ENCODE measurements at places on chromosomes 1 and 21.
A peak's percentile ranks its signal among the peaks of the same experiment; 100 is the strongest.

- DNase-seq: no peak
These were observed 28.4 kb downstream of the CLDN14 start for GRCh38 chr21:36451506-36451905.

GRCh38 chr1:7516929-7517328 lies 254.2 kb upstream of the VAMP3 start:
- DNase-seq: no peak

DNA sequence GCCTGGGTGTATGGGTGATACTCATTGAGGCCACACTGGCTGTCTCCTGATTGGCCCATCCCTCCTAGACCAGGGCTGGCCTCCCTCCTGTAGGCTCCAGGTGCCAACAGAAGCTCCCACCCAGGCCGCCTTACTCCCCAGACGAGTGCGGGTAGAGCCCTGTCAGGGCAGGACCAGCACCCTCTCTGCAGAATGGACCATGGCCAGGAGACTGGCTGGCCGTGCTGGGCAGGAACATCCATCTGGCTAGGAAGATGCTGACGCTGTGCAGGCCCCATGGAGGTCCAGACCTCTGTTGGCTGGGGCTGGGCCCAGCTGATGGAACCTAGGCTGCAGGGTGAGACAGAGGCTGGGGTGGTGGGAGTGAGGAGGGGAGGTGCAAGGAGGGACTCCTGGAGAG lies 25.0 kb upstream of the EPB41 start:
- DNase-seq: no peak

GRCh38 chr1:213138892-213139291 lies 87.9 kb downstream of the RPS6KC1 start:
- DNase-seq: no peak

GRCh38 chr21:43352568-43353281 lies 74.2 kb downstream of the SIK1 start:
- DNase-seq: no peak

DNA sequence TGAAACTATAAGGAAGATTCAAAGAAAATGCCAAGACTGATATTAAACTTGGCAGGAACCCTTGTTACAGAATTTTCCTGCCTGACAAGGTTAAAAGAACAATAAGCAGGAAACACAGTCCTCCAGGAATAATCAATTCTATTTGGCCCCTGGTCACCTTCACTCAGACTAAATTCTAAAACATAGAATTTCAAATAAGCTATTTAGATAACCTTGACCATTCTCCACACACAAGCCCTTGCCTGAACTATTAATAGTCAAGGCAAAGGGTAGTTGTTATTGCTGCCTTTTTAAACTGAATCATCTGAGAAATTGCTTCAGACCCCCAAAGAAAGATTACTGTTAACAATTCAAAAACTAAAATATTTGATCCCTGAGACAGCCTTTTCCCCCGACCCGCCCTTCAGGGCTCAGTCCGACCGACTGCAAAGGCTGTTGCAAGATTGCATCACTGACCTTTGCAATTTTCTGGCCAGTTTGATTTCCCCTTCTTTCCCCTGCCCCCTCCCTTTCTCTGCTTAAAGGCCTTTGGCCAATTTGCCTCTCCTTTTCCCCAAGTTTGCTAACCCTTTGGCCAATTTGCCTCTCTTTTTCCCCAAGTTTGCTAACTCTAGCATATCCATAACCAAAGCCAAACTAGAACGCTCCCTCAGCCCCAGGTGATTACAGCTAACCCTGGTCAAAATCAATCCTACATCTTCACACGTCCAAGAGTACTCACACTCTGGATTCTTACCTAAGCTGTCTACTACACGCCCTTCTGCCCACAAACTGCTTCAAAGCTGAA lies 1.4 kb upstream of the G0S2 start:
- no peak for DNase-seq

DNA sequence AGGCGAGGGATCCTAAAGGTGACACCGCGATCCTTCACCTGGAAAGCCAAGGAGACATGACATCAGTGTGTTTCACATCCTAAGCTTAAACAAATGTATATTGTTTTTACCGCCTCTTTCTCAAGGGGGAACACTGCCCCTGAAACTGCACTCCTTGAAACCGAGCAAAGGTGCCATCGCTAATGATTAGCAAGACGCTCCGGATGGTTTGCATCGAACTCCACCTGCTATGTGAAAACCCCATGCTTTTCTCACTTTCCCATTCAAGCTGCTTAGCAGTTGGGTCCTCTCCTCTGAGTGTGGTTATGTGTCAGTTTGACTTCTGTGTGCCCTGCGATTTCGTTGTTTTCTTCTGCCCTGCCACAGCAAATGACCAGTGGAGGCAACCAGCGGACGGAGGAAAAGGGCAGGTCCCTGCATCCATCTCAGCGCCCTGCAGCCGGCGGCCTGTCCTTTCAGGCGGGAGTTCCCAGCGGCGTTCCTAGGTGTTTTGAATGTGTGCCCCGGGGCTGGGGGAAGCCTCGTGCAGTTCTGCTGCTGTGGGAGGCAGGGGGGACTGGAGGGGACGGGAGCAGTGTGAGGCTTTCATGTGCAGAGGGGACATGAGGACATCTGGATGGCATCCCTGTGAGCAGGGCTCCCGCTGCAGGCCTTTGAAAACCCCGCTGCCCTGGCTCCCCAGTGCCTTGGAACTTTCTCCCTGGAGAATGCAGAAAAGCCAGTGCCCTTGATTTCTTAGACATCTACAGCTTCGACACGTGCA lies 16.1 kb downstream of the ZBTB18 start:
- no peak for DNase-seq

DNA sequence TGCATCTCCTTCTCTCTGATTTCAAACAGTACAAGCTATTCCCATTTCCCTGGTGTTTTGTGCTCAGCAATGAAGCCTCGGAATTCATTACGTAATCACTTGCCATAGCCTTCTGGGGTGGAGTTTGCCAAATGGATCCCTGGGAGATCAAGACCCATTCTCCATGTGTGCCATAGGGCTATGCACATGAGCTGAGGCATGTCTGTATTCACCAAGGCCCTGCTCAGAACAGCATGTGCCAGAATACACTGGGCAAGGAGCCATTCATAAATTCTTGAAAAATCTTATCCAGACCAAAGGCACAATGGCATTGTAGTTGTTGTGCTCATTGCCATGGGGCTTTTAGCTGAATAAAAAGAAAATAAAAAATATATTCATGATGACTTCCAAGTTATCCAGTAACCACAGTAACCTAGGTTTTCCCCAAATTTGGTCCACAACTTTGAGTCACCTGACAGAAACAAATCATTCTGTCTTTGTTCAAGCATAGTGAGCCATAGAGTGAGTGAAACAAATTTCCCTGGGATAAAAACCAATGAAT lies 53.0 kb downstream of the CRB1 start:
- DNase-seq: no peak

- no peak for DNase-seq
These were observed 163.4 kb downstream of the CYYR1 start for GRCh38 chr21:26409735-26410134.

DNA sequence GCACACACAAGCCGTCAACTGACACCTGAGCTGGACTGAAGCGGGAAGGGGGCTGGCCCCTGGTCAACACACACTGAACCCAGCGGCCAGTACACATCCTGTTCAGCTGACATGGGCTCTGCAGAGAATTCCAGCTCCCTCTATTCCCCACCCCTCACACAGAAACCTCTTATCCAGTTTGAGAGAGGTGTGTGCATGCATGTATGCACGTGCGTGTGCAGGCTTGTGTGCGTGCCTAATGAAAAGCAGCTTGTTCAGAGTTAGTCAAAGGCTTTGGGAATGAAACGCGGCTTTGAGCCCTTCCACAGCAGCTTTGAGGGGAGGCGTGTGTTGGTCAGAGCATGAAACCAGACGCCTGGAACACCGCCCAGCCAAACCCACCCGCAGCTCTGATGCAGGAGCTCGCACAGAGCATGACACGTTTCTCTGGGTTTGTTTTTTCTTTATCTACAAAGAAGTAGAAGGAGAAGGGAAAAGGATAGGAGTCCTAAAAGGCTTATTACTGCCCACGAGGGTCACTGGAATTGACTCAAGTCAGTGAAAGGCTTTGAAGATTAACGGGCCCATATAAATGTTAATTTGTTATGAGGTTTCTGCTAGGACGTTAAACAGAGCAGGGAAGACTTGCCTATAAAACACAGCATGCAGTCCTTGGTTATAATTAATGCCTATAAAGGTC lies 184.2 kb downstream of the ETS2 start:
- peak; percentile 90 for DNase-seq

DNA sequence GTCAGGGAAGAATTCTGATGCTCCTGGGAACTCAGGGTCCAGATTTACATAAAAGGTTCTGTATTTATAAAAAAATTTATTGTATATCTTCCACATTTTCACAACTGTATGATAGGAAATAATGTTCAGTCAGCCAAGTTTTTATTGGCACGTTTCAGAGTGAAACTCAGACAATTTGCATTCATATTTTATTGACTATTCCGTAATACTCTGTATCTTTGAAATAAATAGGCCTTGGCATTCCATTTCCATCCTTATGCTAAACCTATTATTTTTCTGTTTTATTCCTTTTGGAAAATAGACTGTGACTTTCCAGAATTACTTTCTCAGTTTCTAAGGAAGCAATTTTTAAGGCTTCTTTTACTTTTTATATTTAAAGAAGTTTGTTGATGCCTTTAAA lies 329.0 kb downstream of the OLFM3 start:
- DNase-seq: no peak

DNA sequence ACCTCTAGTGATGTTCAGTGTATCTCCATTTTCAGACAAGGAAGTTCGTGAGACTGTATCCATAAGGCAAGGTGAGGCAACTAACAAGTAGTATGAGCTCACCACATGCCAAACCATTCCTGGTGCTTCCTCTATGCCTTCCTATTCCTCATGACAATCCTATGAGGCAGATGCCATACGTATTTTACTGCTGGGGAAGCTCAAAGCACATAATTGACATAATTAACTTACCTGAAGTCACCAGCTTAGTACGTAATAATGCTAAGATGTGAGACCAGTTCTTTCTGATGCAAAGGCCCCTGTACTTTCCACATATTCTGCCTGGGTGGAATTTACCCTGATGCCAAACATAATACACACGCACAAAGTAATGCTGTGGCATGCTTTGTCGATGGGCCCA lies 83.6 kb upstream of the NFIA start:
- no peak for DNase-seq

- no peak for DNase-seq
These were observed 48.8 kb downstream of the LEPR start for GRCh38 chr1:65469126-65469888.

- DNase-seq: no peak
These were observed 69.8 kb upstream of the BEND5 start for GRCh38 chr1:48846441-48846840.

DNA sequence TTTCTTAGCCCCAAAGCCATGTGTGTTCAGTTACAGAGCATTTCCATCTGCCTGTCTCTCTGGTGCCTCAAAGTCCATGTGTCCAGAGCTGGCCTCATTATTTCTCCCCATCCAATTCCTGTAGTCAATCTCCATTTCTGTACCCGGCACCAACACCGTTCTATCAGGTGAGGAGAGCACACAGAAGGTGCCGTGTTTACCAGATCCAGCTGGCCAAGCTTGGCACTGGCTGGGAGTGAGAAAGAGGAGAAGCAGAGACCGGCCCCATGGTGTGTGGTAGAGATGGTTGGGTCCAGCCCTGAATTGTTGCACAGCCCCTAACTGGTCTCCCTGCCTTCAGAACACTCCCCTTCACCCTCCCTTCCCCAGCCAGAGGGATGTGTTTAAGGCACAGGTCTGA lies 7.5 kb upstream of the SSBP3 start:
- no peak for DNase-seq

DNA sequence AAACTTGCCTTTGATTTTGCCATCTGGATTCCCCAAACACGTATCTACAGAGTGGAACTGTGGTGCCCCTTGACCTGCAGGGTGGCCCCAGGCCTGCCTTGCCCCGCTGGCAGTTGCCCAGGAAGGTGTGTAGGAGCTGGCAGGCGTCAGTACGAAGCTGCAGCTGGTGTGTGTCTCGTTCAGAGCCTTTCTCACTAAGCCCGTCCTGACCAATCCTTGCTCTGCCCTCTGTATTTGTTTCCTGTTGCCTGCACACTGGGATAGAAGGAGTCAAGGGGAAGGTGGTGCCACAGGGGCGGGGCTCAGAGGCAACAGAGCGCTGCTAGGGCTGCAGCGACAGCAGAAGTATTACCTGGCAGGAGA lies 5.2 kb upstream of the VSIG8 start:
- peak; percentile 83 for DNase-seq

DNA sequence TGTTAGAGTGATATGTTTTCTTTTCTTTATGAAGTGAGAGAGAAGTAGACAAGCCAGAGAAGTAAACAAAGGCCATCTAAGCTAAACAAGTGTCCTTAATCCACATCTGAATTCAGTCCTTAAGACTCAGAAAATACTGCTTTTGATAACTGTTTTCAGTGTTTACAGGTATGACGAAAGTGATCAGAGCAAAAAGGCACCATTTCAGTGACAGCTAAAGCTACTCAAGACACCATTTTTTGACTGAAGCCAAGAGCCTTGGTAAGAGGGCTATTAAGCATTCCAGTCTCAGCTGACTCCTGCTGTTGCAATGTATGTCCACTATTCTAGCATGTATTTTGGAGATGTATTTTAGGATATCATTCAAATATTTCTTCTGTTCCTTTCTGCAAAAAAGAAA lies 4.1 kb downstream of the KMO start:
- no peak for DNase-seq

DNA sequence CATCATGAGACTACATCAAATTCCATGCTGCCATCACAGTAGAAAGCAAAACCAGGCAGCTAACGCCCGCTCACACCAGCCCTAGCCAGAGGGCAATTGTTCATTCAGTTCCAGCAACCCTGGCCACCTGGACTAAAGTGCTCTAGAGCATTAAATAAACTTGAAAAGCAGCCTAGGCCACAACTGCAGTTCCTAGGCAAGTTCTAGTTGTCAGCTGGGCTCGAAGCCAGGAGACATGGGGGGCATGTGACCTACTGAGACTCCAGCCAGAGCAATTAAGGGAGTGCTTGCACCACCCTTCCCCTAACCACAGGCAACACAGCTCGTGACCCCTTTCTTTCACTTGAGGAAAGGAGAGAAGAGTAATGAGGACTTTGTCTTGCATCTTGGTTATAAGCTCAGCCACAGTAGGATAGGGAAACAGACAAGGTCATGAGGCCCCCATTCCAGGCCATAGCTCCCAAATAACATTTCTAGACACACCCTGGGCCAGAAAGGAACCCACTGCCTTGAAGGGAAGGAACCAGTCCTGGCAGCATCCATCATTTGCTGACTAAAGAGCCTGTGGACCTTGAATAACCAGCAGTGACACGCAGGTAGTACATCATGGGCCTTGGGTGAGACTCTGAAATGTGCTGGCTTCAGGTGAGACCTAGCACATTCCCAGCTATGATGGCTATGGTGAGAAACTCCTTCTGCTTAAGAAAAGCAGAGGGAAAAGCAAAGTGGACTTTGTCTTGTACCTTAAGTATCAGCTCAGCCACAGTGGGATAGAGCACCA lies 77.0 kb downstream of the ZZZ3 start:
- no peak for DNase-seq
